Pancreas (tissue), 10 donors: ENCODE measurements at places on chromosomes 7 and 10.

DNA sequence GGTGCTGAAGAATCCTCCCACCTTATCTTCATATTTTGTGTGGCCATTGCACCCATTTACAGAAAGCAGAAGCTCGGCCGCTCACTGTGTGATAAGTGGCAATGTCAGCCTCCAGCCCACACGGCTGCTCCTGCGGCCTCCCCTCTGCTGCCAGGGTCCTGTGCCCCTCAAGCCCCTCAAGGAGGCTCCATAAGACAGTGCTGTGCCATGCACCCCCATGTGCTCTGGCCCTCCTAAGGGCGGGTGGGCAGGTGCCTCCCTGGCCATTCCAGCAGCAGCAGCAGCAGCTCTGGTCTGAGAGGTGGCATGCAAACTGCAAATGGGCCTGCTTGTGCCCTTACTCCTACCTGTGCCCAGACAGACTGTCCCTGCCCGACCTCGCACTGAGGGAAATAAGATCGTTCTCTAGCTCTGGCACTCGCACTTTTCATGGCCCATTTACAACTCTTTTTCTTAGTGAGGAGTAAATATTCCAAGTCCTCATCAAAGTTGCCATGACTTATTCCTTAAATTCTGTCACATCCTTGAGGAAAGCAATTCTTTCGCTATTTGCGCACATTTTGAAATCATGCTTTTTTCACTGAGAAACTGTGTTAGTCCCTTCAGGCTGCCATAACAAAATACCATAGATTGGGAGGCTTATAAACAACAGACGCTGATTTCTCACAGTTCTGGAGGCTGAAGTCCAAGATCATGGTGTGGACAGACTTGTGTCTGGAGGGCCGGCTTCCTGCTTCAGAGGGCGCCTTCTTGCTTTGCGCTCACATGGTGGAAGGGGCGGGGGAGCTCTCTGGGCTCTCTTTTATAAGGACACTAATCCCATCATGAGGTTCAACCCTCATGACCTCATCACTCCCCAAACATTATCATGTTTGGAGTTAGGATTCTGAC lies 187.8 kb downstream of the COBL start:
- DNase-seq, result no peak
- no peak overlapping the region for H3K27ac ChIP-seq
- H3K4me1 ChIP-seq, result no peaks in the 10 kb centered on the region
- H3K27me3 ChIP-seq, result no peaks in the 10 kb centered on the region
- H3K4me3 ChIP-seq, result no peak overlapping the region

GRCh38 chr7:108012499-108013430 lies 9.8 kb upstream of the LAMB1 start:
- no peak for DNase-seq
- H3K27ac ChIP-seq, result no peak overlapping the region
- H3K4me3 ChIP-seq, result no peak overlapping the region
- H3K36me3 ChIP-seq, result no peaks in the 10 kb centered on the region
- peaks cover 11% of the 10 kb centered on the region for H3K4me1 ChIP-seq

GRCh38 chr7:22823142-22823497 lies 471 bp upstream of the TOMM7 start:
- H3K36me3 ChIP-seq, result no peaks in the 10 kb centered on the region
- no peak for DNase-seq
- H3K27ac ChIP-seq, result peak overlapping the region; percentile 80

DNA sequence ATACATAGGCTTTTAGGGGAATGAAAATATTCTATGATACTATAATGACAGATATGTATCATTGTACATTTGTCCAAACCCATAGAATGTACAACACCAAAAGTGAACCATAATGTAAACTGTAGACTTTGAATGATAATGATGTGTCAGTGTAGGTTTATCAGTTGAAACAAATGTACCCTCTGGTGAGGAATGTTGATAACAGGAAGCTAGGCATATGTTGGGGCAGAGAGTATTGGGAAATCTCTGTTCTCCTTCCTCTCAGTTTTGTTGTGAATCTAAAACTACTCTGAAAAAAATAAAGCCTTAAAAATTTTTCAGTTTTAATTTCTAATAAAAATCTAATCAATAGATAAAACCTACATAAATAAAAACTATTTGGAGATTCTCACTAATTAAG lies 36.9 kb downstream of the C1GALT1 start:
- H3K4me3 ChIP-seq, result no peak overlapping the region
- H3K36me3 ChIP-seq, result no peaks in the 10 kb centered on the region
- no peaks in the 10 kb centered on the region for H3K27me3 ChIP-seq
- no peak overlapping the region for H3K27ac ChIP-seq

DNA sequence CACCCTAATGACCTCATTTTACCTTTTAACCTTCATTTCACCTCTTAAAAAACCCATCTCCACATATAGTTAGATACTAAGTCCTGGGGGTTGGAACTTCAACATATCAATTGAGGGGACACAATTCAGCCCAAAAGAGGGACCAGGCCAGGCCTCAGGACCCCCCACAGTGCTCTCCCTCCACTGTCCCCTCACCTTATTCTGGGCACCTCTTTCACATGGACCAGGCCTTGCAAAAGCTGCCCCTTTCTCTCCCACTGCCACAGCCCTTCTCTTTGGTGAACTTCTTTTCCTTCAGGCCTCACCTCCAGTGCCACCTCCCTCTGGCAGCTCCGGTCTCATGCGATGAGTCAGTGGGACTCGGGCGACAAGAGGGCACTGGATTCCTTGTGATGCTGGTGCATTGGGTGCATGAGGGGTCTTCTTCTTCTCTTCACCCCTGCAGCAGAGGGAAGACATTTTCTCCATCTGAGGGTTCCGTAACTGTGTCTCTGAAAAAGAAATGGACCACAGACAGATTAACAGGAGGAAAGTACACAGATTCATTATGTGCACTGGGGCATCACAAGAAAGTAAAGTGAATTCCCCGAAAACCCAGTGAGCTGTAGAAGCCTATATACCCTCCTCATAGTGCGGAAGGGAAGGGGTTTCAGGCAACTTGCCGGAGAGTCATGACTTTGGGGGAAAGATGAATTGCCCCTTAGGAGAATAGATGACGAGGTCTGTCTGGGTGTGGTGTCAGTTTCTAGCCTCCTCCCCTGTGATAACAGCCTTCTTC lies 288.7 kb upstream of the IGFBP3 start:
- no peaks in the 10 kb centered on the region for H3K27me3 ChIP-seq
- no peak overlapping the region for H3K4me3 ChIP-seq
- no peaks in the 10 kb centered on the region for H3K4me1 ChIP-seq
- no peaks in the 10 kb centered on the region for H3K36me3 ChIP-seq
- no peak overlapping the region for H3K27ac ChIP-seq
- DNase-seq, result no peak

GRCh38 chr7:147251751-147252325 lies 1135.2 kb downstream of the CNTNAP2 start:
- no peaks in the 10 kb centered on the region for H3K27me3 ChIP-seq
- H3K27ac ChIP-seq, result no peak overlapping the region
- H3K36me3 ChIP-seq, result no peaks in the 10 kb centered on the region
- H3K4me1 ChIP-seq, result no peaks in the 10 kb centered on the region
- no peak overlapping the region for H3K4me3 ChIP-seq
- no peak for DNase-seq
